ENCODE measurements at places on chromosomes 2 and 18. TPM values are rescaled to one million over a fixed set of nuclear protein-coding genes. Genes with fewer than 3 reads are reported as not detected.
A peak's percentile ranks its signal among the peaks of the same experiment; 100 is the strongest.

The MAP3K19 gene
- not detected for total RNA-seq

The IL1RN gene
- 5.0 TPM for total RNA-seq

The TTN gene
- total RNA-seq, result not detected

DNA sequence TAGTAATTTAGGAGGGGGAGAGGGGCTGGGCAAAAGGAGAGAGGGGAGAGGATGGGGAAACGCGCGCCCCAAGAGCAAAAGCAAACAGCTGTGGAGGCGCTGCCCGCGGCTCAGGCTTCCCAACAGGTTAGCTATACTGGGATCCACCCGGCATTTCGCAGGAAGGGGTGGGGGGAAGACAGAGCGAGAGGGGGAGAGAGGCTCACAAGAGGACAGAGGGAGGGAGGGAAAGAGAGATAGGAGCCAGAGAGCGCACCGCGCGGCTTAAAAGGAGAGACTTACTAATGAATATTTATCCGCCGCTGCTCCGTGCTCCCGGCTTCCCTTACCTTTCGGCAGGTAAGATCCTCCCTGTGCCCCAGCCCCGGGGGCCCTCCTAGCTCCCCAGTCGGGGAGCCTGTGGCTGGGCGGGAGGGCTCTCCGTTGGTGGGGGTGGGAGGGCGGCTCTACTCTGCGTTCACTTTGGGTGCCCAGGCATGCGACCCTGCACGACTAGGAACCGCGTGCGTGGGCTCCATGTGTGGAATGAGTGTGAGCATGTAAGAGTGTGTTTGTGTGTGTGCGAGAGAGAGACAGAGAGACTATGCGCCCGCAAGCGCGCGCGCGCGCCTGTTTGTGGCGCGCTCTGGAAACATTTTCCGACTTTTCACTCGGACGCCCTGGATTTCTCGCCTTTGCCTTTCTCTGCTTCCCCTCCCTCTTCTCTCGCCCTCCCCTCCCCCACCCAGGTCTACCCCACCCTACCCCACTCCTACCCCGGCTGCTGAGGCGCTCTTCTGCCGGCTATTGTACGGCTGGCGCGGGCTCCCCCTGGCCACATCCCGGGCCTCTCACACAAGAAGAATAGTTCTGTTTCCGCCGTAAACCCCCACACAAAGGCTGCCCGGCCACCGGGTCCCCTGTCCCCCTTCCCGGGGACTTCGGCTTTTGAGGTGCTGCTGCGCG is 7.2 kb upstream of the SIX3 start:
- no peak for DNase-seq

GRCh38 chr2:75222527-75222926 is 23.2 kb upstream of the TACR1 start:
- no peak for DNase-seq

GRCh38 chr18:3262234-3263131 is 550 bp downstream of the MYL12B start:
- DNase-seq, result no peak

DNA sequence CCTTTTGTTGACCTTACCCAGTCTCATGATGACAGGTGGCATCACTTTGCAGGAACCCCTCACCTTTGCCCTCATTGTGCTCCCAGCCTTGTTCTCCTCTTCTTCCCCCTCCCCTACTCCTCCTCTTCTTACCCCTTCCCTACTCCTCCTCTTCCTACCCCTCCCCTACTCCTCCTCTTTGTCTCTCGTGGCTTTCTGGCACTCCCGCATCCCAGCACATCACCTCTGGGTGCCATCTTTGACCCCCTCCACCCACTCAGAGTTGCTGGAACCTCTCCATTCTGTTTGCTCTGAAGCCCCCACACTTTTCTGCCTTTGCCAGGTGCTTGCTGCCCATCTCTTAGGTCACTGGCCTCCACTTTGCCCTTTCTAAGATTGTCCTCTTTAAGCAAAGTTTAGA is 17.1 kb downstream of the UBE2F start:
- no peak for DNase-seq

DNA sequence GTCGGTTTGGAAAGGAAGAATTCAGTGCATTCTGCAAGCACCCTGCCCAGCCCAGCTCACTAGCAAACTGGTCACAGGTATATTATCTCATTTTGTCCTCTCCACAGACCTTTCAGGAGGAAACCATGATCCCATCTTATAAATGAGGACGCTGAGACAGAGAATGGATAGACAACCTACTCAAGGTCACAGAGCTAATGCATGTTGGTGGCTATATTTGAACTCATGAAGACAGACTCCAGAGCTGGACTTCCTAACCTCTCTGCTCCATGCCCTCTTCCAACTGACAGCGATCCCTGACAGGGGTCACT is 29.5 kb downstream of the SERPINB5 start:
- no peak for DNase-seq

DNA sequence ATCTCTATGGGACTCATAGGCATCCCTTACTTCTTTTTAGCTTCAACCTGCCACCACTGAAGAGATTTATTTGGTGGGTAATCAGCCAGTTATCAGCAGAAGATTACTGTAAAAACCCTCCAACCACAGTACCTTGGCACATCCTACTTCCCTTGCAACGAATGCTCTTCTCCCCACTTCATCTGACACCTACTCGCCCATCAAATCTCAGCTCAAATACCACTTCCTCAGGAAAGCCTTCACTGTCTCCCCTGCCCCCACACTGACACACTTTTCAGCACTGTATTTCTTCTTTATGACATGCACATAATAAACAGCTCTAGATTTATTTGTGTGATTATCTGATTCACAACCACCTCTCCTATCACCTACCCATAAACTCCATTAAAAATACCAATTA is 3.1 kb downstream of the KDSR start:
- DNase-seq, result no peak

- DNase-seq, result no peak
Observed at GRCh38 chr2:57569396-57569795, 477.2 kb upstream of the VRK2 start.

DNA sequence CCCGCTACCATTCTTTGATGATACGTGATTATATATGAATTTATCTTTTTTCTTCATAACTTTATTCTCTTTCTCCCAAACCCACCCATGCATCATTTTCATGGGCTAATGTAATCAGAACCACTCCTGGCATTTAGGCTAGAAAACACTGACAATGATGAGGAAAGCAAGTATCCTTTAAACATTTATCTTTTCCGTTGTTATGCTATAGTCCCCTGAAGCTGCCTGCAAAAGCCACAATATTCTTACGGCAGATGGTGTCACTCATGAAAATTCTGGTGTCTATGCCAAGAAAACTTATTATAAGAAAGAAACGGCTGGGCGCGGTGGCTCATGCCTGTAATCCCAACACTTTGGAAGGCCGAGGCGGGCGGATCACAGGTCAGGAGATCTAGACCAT is 221.8 kb upstream of the CTAGE1 start:
- no peak for DNase-seq

- no peak for DNase-seq
Observed at GRCh38 chr2:211941216-211941747, 597.3 kb downstream of the ERBB4 start.

GRCh38 chr2:33839791-33840190 is 240.7 kb upstream of the FAM98A start:
- no peak for DNase-seq

- no peak for DNase-seq
Observed at GRCh38 chr2:197208841-197209240, 101.7 kb downstream of the ANKRD44 start.

DNA sequence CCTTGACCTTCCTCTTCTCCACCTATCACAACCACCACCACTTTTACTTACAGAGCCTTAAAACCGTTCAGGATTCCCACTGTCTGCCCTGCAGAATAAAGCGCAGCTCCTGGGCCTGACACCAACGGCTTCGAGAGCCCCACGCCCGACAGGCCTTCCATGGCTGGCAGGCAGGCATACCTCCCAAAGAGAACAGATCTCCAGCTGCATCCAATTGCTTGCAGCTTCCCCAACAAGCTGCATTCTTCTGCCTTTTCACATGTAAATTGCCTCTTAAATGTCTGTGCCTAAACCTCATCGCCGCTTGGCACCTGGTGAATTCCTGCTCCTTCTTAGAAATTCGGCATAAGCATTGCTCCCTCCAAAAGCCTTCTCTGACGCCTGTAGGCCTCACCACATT is 31.5 kb upstream of the FAM124B start:
- DNase-seq, result no peak

DNA sequence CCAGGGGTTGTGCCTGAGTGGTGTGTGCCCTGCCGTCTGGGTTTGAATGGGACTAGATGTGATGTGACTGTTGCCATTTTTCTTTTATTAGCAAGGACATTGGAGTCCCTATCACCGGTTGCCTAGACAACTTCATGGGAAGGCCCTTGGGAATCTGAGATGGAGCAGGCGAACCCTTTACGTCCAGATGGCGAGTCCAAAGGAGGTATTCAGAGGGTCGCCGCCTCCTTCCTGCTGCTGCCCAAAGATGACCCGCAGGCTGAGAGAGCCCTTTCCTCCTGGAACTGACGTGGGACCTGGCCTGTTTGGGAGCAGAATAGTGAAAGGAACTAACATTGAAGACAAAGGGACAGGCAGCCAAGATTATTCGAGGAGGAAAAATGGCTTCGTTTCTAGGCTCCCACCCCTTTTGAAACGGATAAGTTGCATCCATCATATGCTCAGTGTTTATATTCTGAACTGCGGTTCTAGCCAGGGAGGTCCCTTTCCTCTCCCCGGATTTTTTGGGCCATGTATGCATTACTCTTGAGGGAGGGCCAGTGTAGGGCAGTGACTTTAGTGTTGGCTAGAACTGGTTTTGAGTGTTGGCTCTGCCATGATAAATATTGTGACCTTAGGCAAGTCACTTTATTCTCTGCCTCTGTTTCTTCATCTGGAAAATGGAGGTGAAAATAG is 673 bp downstream of the CENPO start:
- DNase-seq, result no peak

- no peak for DNase-seq
Observed at GRCh38 chr2:213733893-213734292, 449.6 kb downstream of the SPAG16 start.

GRCh38 chr2:39144416-39144815 is 23.6 kb upstream of the SOS1 start:
- no peak for DNase-seq

GRCh38 chr2:115163572-115163971 is 721.1 kb downstream of the DPP10 start:
- DNase-seq, result no peak

DNA sequence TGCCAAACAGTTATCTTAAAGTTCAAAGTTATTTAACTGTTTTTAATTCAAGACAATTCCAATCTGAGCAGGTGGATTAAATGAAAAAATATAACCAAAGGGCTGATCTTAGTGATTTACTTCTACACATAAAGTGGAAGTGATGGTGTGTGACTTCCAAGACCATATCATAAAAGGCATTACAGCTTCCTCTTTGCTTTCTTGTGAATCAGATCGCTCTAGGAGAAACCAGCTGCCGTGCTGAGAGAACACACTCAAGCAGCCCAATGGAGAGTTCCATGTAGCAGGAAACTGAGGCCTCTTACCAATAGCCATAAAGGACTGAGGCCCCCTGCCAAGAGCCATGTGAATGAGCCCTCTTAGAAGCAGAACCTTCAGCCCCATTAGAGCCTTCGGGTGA is 197.4 kb downstream of the NBAS start:
- no peak for DNase-seq

GRCh38 chr2:138676619-138677021 is 103.6 kb downstream of the NXPH2 start:
- peak; percentile 43 for DNase-seq

- DNase-seq, result no peak
Observed at GRCh38 chr2:237345891-237346640, 67.9 kb downstream of the COL6A3 start.

GRCh38 chr2:214651451-214651850 is 158.0 kb downstream of the BARD1 start:
- no peak for DNase-seq

DNA sequence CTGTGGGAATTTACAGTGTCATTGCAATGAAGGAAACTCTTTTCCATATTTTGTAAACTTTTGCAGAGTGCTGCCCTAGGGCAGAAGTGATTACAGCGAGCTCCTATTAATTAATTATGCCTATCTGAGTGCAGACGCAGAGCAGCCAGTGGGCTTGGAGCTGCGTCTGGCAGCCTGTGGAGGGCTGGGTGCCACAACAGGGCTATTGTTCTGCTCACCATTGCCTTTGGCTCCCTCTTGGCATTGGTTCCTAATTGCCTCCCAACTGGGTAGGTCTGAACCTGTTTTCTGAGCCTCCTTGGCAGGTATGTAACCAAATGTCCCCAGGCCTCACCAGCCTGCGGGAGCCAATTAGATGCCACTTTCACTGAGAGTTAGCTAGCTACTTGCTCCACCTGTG is 25.6 kb upstream of the ITGB6 start:
- peak; percentile 89 for DNase-seq

- no peak for DNase-seq
Observed at GRCh38 chr2:221102896-221103688, 469.0 kb downstream of the EPHA4 start.

- DNase-seq, result no peak
Observed at GRCh38 chr2:65464604-65465003, 32.2 kb upstream of the SPRED2 start.

Measured in PC-9 (cell line).